ENCODE measurements at places on chromosomes 7 and 10.

DNA sequence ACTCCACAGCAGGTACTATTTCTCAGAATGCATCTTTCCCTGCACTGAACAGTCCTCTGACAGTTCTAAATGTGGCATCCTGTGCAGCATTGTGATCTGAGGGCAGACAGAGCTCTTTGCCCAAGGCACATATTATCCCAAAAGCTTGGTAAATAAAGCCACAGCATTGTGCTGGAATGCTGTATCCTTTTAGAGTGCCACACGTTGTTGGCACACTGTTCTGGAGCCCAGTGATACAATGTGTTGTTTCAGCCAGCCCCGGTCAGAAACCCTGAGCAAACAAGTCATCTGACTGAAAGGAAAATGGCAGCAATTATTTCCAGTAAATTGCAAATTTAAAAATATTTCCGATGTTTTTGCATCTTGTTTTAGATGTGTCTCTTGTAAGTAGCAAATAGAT, 45.4 kb downstream of the NAMPT start:
- no peak for DNase-seq

GRCh38 chr7:93165447-93165846, 17.3 kb upstream of the SAMD9L start:
- no peak for DNase-seq

DNA sequence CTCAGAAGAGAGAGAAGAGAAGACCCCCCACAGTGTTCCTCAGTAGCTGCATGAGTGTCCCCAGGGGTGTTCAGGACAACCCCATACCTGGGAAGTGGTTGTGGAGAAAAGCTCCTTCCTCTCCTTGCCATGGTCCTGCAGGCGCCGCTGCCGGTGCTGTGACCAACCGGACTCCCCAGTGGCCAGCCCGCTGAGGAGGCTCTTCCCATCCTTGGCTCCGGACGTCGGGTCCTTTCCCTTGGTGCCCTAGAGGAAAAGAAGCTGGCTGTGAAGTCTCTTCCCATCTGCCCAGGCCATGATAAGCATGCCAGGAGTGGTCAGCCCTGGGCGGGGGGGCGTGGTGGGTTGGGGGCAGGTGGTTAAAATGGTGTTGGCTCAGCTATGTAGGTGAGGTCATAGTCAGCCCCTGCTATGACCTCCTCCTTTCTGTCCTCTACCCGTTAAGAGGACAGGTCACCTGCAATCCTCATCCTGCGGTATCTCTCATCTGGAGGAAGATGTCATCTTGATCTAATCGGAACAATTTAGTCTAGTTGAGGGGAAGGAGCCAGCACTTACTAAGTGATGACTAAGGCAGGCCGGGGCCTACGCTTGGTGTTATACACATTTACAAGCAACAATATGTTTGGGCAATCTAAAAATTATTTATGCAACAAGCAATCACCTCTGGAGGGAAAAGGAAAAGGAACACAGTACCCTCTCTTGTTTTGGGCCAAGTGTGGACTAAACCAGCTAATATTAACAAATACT, 13.2 kb downstream of the WDR91 start:
- no peak for DNase-seq

DNA sequence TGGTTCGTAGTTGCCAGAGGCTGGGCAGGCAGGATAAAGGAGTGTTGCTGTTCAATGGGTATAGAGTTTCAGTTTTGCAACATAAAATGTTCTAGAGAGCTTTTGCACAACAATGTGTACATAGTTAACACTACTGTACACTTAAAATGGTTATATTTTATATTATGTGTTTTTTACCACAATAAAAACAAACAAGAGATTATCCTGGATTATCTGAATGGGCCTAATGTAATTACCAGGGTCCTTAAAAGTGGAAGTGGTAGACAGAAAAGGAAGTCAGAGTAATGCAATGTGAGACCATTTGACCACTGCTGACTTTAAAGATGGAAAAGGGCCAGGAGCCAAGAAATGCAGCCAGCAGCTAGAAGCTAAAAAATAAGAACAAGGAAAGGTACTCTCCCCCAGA, 159.7 kb downstream of the SGMS1 start:
- no peak for DNase-seq

GRCh38 chr10:128373071-128373749, 247.0 kb upstream of the MKI67 start:
- no peak for DNase-seq

GRCh38 chr7:70835658-70836057, 296.3 kb upstream of the GALNT17 start:
- no peak for DNase-seq

Measured in NCI-H1436 (cell line).